ENCODE measurements at places on chromosomes 3 and 15.

DNA sequence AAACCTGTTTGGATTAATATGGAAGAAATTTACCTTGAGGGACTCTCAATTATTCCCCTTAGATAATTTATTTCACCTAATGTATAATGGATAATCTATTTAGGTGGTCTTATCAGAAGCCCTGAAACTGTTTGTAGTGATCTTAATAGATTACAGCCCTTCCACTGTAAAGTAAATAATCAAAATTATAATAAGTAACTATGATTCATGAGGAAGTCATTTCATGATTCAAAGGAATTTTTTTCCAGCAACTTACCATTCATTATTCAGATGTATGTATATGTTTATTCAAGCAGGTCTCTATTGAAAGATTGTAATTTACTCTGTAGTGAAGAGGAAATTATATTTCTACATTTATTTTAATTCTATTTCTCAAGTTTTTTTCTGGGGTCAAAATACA is 250.6 kb upstream of the ROBO1 start:
- DNase-seq = no peak

GRCh38 chr3:56909349-56909748 is 107.6 kb upstream of the ARHGEF3 start:
- no peak for DNase-seq

- no peak for DNase-seq
Measured at GRCh38 chr3:17076940-17077605, 192.3 kb downstream of the PLCL2 start.

GRCh38 chr15:28944286-28944685 is 58.5 kb downstream of the APBA2 start:
- DNase-seq = no peak

GRCh38 chr3:104750581-104750980 is 616.1 kb upstream of the ALCAM start:
- no peak for DNase-seq

DNA sequence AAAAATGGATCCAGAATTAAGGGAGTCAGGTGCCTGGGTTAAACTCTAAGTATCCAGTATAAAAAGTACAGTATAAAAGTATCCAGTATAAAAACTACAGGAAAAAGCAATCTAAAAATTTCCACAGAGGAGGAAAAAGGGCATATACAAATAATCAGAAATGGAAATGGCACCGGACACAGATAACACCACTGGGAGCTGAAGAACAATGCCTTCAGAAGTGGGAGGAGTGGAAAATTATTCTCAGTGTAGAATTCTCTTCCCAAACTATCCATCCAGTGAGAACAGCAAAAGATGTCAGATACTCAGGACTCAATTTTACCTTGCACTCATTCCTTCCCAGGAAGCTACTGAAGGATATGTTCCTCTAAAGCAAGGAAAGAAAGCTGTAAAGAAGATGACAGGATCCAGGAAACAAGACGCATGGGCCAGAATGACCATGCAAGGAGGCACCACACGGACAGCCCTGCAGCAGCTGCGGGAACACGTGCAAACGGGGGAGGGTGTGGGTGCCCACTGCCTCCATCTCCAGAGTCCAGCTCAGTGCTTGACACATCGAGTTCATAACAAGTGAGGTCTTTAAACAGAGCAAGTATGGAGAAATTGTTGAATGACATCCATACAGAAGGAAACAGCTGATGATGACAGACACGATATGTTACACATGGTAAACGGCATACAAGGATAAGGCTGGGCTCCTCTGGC is 68.5 kb downstream of the CHSY1 start:
- DNase-seq = no peak

DNA sequence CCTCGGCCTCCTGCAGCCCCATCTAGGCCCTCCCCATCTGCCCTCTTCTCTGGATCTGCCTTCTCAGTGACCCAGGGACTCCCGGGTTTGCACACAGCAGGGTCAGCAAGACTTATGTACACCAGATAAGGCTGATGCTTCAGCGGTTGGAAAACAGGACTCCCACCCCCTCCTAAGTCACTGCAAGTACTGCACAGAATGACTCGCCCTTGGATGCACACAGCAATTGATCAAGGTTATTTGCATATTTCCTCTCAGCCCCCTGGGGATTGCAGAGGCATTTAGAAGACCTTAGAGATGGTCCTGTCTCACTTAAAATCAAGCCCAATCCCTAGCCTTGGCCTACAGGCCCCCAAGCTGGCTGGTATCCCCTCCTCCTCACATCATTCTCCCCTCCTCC is 8.9 kb downstream of the ACAN start:
- DNase-seq = no peak

GRCh38 chr3:146313746-146314111 is 62.8 kb upstream of the PLSCR4 start:
- DNase-seq = no peak

GRCh38 chr3:45131201-45131600 is 15.0 kb downstream of the CDCP1 start:
- DNase-seq = no peak

DNA sequence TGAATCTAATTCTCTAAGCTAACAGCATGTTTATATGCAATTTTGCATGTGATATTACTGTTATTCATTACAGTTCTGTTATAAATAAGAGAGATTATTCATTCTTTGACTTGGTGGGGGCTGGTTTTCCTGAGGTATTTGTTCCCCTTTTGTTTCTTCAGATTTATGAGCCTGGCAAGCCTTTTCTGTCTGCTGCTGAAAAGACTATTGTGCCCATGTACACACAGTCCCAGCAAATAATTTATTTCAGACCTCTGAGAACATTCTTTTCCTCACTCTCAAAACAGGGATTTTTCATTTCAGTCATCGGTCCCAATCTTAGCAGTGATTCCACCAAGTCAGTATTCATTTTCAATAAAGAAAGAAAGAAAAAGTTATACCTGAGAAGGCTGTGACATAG is 716.8 kb downstream of the NSUN3 start:
- DNase-seq = no peak

- no peak for DNase-seq
Measured at GRCh38 chr3:116318370-116318769, 126.9 kb downstream of the LSAMP start.

- DNase-seq = no peak
Measured at GRCh38 chr15:31806106-31806505, 224.2 kb upstream of the CHRNA7 start.

GRCh38 chr3:1252061-1252430 is 159.2 kb downstream of the CNTN6 start:
- no peak for DNase-seq

GRCh38 chr15:54064365-54064764 is 86.1 kb downstream of the UNC13C start:
- DNase-seq = no peak

DNA sequence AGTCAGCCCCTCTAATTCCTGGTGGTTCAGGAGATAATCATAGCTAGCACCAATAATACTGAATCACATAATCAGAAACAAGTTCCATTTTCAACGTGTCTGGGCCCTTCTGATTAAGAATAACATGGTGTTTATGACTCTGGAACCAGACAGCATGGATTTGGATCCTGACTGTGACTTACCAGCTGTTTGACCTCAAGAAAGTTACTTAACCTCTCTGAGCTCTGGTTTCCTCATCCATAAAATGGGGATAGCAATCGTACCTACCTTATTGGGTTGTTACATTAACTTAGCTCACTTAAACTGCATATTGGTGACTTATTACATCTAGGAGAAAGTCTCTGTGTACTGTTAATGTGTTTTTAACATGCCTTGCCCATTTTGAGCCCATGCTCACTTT is 10.7 kb upstream of the TMEM40 start:
- DNase-seq = no peak
